ENCODE measurements at places on chromosomes 6 and 20.
A peak's percentile ranks its signal among the peaks of the same experiment; 100 is the strongest.

DNA sequence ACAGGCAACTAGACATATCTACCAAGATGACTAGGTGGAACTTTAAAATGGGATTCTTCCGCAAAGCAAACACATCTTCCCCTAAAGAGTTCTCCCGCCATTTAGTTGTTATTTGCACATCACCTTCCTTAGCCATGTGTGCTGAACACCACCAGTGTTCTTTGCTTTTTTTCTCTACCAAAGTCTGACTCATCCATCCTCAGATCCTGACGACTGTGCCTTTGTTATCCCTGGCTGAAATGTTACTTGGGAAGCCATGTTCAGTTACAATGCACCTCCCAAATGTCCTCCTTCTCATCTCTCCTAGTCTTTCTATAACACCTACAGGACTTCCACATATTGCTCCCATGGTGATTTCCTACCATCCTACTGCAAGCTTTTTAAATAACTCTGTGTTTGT lies 593.5 kb upstream of the ARID1B start:
- no peak for DNase-seq

- DNase-seq = no peak
Observed at GRCh38 chr6:3773678-3774298, 22.3 kb upstream of the PXDC1 start.

DNA sequence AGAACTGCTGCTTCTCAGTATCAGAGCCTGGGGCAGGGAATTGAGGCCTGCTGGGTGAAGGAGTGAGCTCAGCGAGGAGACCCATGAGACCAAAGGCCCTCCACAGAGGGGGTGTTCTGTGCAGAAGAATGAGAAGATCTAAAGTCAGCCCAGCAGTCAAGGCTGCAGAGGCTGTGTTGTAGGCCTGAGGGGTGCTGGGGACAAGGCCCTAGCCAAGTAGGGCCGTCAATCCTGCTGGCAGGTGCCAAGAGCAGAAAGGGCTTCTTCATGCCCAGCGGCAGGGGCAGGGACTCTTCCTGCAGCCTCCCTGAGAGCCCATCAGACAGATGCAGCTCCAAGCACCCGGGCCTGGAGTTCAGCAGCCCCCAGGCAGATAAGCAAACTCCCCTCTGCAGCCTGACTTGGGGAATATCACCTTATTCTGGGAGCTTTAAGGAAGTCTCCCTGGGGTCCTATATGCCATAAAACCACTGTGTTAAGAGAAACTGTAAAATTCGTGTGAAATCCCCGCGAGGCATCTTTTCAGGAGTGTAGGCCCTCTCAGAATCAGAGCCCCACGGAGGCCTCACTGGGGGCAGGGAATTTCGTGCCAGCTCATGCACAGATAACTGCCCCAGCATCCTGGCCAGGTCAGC lies 9.0 kb downstream of the CCDC167 start:
- no peak for DNase-seq

DNA sequence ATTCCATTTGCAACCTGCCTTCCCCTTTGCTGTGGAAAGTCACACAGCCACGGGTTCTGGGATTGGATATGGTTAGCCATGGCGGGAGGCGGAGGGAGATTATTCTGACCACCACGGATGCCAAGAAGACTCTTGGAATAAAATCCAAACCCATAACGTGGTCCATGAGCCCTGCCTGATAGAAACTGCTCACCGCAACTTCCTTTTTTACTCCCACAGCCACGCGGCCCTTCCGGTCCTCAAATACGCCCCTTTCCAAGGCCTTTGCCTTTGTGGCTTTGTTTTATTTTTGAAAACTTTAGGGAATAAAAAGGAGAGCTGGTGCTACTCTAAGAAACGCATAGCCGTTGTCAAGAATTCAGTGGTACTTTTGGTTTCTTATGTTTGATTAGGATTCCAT lies 602.5 kb upstream of the CDH4 start:
- DNase-seq = no peak

GRCh38 chr6:87068795-87069194 lies 26.1 kb downstream of the CGA start:
- DNase-seq = no peak

DNA sequence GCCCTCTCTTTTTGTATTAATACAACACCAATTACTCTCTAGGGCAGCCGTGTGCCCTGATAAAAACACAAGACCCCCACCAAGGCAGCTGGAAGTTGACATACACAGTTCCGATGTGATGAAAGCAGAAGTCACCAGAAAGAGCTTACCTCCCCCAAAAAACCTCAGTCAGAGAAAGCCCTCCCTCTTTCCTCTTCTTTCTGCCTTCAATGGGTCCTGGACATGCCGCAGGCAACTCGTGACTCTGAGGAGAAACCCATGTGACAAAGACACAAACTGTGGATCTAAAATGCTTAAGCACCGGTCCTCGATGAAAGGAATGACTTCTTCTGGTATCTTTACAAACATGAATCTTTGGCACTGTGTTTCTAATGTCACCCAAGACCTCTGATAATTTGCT lies 117.7 kb upstream of the CCDC28A start:
- DNase-seq = no peak

DNA sequence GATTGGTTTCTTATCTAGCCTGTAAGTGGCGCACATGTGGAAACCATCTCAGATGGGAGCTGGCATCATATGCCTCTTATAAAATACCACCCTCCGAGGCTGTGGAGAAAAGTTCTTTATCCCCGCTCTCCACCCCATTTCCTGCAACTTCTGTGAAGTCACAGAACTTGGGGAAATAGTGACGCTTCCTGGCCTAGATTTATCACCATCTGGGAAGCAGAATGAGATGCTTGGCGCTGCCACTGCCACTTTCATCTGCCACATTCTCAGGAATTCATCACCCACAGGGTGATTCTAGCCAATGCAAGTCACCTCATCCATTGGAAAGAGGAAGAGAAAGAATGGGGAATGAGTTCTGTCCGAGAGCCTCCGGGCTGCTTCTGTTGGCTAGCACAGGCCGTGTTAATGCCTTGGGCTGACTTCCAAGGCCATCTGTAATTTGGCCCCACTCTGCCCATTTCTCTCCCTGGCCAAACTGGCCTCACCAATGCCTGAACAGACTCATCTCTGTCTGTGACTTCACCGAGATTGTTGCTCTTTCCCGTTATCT lies 148.8 kb upstream of the SOX4 start:
- no peak for DNase-seq

GRCh38 chr20:51003753-51004152 lies 19.2 kb downstream of the KCNG1 start:
- no peak for DNase-seq

DNA sequence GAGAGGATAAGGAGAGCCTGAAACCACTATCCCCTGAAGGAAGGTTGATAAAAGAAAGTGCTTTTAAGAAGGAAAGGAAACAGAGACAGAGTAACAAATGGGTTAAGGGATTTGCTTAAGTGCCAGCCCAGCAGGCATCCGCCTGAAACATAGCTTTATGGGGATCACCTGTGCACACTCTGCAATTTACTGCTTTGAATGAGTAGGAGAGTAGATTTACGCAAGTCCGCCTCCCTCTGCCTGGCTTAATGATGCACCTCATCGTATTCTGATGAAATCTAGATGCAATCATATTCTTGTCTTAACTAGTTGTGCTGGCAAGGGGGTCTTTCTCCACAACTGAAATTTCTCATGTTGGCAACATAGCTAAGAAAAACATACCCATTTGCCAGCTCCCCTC lies 101.1 kb upstream of the ID4 start:
- no peak for DNase-seq

GRCh38 chr6:142542704-142543233 lies 241.0 kb downstream of the ADGRG6 start:
- DNase-seq = no peak

DNA sequence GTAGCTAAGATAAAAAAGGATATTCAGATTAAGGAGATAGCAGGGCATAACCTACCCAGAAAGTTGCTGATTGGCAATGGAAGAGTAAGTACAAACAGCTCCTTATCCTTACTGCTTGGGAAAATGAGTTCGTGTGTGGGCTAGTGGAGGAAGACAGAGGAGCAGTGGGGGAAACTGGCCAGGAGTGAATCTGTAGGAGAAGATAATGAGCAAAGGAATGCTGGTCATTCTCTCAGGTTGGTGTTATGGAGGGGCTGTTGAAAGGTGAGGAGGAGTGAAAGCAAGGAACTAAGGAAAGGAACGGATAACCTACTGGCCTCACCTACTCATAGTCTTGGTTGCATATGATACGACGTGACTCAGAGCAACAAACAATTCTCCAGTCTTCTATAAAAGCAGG lies 7.3 kb upstream of the GJB7 start:
- no peak for DNase-seq

DNA sequence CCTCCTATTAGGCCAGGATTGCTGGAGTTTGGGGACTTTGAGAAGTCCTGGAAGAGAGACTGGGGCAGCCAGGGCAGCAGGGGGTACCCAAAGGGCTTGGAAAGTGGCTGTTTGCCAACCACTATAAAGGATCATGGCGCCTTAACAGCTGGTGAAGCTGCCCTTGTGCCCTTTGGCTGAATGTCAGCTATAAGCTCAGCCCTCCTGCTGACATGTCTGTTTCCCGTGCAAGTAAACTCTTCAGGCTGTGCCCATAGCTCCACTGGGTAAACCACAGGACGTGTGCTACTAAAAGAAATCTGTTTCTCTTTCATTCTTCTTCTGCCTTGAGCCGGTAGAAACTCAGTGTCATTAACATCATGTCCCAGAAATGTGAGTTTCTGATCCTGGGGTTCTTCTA lies 97.3 kb downstream of the CAP2 start:
- no peak for DNase-seq

- no peak for DNase-seq
Observed at GRCh38 chr6:71908162-71908765, 21.9 kb downstream of the RIMS1 start.

DNA sequence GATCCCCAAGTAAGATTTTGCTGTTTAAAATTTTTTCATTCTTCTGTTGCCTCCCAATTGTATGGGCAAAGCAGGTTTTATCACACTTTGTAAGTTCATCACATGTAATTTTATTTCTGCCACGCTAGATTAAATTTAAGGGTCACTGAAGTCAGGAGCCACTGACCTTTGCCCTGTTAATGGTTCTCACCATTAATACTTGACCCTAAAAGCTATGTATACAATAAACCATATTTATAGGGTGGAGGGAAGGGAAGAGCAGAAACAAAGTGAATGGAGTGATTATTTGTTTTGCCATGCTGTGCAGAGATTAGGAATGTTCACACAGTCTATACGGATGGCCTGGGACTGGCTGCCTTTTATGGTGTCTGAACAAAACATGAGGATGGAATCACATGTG lies 186.7 kb downstream of the BMP2 start:
- no peak for DNase-seq

DNA sequence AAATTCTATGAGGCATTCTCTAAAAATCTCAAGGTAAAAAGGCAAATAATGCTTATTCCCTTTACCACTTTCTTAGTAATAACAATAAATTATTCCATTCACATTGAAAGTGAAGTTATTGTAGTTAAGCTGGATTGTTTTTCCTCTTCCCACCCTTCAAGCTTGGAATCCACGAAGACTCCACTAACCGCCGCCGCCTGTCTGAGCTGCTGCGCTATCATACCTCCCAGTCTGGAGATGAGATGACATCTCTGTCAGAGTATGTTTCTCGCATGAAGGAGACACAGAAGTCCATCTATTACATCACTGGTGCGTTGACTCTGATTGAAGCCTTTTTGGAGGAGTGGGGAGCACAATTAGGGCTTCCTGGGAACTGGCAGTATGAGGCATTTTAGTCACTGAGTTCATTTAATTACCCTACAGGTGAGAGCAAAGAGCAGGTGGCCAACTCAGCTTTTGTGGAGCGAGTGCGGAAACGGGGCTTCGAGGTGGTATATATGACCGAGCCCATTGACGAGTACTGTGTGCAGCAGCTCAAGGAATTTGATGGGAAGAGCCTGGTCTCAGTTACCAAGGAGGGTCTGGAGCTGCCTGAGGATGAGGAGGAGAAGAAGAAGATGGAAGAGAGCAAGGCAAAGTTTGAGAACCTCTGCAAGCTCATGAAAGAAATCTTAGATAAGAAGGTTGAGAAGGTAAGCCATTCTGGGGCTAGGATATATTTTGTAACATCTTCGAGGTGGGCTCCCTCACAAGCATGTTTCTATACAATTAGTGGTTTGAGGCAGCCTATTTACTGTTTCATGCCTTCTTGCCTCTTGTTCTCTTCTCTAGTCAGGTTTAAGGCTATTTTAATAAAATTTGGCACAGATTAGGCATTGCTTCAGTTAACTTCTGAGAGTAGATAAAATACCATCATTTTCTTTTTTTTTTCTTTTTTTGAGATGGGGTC lies 4.9 kb downstream of the HSP90AB1 start:
- no peak for DNase-seq

DNA sequence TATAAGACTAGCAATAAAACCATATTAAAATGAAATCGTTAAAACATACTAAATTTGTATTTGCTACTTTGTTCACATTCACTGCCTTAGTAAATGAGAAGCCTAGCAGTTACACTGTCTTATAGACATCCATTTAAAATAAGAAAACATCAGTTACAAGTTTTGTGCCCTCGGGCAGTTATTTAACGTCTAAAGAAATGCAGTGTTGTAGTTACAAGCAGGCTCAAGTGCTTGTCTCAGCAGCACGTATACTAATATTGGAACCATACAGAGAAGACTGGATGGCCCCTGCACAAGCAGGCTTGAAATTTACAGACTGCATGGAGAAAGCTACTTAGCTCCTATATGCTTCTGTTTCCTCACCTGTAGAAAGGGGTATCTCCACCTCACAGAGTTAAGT lies 93.1 kb downstream of the HACE1 start:
- no peak for DNase-seq

- DNase-seq = peak; percentile 51
Observed at GRCh38 chr6:166707045-166707444, 80.0 kb upstream of the RPS6KA2 start.
